Stimulated activated CD4-positive, alpha-beta T cell treated with anti-CD3 and anti-CD28 coated beads, Interleukin-2, amount 100 ng/mL, for 24 hours (primary cell): ENCODE measurements at places on chromosomes 3 and 15.

GRCh38 chr15:90956274-90957030, 1.8 kb downstream of the RCCD1 start:
- DNase-seq: peak; percentile 78

DNA sequence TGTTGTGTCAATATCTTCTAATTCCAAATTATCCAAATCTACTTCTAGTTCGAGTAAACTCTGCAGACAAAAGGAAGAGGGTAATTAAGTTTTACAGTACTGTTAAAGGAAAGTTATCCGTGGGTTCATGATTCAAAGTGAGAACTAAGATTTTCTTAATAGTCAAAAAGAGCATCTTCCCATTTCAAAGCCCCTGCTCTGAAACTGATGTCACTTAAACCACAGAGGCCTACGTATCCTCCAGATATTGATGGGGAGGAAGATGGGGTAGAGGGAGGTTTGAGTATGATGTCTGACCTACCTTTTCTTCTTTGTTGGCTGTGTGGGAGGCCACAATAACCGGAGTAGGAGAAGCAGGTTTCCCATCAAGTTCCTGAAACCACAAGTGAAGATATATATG, 14.1 kb downstream of the MRPS22 start:
- DNase-seq: no peak

GRCh38 chr3:4693620-4694019, 200.5 kb downstream of the ITPR1 start:
- no peak for DNase-seq

- DNase-seq: no peak
Measured at GRCh38 chr3:105040026-105040622, 326.6 kb upstream of the ALCAM start.

DNA sequence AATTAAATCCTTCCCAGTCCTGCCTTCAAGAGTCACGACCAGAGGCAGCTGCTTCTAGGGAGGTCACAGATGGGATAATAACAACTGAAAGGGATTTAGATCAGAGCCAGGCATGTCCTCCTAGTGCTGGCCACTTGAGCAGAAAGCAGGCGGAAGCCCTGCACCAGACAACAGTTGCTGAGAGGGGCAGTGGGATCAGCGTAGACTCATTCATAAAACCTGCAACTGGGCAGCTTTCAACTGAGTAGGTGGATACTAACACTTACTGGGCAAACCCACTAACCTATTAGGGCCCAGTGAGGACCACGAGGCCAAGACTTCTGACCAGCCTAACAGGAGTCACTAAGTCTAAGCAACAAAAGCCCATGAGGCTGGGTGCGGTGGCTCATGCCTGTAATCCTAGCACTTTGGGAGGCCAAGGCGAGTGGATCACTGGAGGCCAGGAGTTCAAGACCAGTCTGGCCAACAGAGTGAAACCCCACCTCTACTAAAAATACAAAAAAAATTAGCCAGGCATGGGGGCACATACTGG, 67.0 kb downstream of the DAPK2 start:
- no peak for DNase-seq

DNA sequence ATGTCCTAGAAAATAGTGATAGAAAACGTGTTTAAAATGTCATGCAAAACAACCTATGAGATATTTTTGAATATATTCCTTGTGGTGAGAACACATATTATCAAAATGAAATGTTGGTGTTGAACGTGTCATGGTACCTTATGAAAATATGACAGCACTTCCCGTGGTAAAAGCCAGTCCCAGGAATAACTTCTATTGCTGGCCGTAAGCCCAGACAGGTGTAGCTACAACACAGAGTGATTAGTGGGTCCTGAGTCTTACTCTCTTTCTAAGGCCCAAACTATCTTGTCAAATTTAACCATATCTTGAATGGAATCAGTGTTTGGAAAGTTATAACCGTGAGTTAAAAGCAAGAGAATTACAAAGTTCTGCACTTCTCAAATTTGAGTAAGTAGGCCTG, 24.1 kb downstream of the RARB start:
- no peak for DNase-seq

DNA sequence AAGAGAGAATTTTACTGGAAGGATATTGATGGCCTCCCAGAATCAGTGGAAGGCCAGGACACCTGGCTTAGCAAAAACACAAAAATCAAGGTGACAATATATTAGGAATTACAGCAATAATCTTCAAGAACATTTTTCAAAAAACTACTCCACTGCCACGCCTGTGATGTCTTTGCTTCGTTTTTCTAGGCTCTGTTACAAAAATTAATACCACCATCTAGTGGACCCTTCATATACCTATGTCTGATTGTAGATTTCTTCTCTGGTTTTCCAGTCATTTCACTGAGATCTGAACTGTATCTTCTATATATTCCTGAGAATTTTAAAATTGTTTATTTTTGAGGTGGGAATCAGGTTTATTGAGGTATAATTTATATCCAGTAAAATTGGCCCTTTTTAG, 5.6 kb upstream of the SLC33A1 start:
- DNase-seq: no peak

- no peak for DNase-seq
Measured at GRCh38 chr3:4222574-4223175, 80.5 kb upstream of the SETMAR start.

GRCh38 chr15:56886363-56886931, 32.0 kb upstream of the TCF12 start:
- no peak for DNase-seq

DNA sequence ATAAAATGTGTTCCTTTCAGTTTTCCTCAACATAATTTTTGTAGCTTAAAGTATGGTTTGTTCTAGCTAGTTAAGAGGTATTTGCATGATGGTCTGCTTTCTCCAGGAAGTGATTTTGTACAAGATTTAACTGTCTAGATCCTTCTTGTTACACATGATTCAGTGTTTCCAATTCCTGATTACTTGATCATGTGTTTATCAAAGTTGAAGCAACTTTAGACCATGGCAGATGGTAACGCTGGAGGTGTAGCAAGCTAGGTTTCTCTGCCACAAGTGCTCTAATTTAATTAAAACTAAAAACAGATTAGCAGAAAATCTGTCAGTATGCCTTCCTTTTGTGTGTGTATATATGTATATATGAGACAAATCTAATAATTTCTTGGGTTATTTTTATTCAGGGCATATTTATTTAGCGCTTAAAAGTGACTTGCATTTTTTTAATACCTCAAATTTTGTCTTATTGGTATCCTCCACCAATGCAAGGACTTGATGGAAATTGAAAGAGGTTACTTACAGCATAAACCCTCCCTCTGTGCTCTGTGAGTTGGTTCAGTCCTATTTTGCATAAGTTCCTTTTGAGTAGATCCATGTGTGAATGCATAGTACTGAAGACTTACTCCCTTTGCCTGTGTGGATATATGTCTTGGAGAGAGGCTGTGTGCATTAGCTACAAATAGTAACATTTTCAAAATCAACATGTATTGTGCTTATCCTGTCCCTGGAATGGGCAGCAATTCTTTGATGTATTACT, 157.3 kb upstream of the CGNL1 start:
- DNase-seq: no peak

DNA sequence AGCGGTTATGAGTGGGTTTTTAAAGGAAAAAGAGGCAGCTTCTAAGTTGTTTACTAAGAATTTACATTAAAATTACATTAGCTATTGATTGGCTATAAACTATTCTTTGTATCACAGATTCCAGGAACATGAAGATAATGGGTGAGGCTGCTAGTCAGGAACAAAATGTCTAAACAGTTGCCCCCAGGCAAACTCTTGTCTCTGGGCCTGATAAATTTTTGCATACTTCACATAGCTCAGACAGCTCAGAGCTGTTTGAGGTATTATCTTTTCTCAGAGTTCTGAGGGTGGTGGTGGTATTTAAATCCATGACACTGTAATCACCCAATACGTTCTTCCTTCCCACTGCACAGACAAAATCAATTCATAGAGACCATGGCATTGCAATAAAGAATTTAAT, 2.1 kb upstream of the HACD2 start:
- no peak for DNase-seq

DNA sequence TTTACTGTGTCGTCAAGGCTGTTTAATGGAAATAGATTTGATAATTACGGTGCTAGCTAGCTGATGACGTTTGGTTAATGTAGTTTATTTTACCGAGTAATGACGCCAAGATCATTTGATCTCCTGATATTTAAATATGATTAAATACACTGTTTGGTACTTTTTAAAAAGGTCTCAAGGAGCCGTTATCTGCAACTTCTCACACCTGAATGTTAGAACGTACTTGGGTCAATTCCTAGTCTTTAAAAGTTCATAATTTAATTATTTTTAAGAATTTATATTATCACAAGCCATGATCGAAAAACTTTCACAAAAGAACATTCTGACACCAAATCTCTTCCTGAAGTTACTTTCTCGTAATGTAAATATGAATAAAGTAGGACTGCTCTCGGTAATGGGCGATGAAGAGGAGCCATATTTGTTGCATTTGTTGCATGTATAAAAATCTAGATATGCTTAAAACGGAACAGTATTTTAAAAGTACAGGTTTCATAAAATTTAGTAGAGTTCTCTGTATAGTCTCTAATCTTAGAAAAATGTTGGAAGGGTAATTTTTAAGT, 16.2 kb upstream of the CHD2 start:
- DNase-seq: no peak

DNA sequence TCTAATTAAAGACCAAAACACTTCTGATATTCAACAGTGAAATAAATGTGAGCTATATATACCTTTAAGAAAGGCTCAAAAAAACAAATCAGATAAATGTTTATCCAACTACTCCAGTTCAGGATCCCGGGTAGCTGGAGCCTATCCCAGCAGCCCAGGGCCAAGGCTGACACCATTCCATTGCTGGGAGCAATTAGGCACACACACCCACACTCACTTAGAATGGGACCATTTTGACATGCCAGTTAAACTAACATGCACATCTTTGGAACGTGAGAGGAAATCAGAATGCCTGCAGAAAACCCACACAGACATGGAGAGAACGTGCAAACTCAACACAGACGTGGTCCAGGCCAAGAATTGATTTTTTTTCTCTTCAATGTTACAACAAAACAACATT, 30.0 kb upstream of the PLSCR4 start:
- no peak for DNase-seq

DNA sequence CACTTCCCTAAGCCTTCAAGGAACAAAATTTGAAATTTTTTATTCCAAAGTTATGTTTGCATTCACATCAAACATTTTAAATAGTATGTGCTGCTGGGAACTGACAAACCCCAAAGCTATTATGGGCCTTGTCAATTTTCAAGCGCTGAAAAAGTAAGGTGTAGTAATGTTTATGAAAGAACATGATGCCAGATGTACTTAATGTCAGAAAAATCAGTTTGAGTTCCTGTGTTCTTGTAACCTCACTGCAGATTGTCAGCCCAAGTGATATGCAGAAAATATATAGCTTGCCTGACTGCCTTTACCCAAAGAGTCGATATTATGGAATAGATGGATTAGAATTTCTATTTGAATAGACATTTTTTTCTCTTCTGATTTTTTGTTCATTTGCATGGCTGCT, 20.8 kb upstream of the DIPK2A start:
- DNase-seq: no peak

GRCh38 chr15:23467110-23467600, 20.1 kb upstream of the GOLGA6L2 start:
- DNase-seq: no peak

GRCh38 chr3:168123201-168124176, 27.8 kb upstream of the GOLIM4 start:
- DNase-seq: no peak

GRCh38 chr3:177714945-177715344, 517.7 kb upstream of the TBL1XR1 start:
- DNase-seq: no peak

GRCh38 chr15:78634210-78635145, 6.5 kb downstream of the CHRNB4 start:
- no peak for DNase-seq

GRCh38 chr15:37059086-37059485, 41.3 kb downstream of the MEIS2 start:
- no peak for DNase-seq

GRCh38 chr3:192719964-192720363, 7.4 kb downstream of the FGF12 start:
- no peak for DNase-seq

- no peak for DNase-seq
Measured at GRCh38 chr15:32670623-32671022, 29.1 kb downstream of the SCG5 start.

GRCh38 chr3:8492744-8493511, 8.7 kb upstream of the LMCD1 start:
- no peak for DNase-seq

- DNase-seq: no peak
Measured at GRCh38 chr3:114362815-114363214, 69.0 kb downstream of the TIGIT start.

GRCh38 chr3:126927846-126928245, 55.1 kb upstream of the PLXNA1 start:
- DNase-seq: no peak

- no peak for DNase-seq
Measured at GRCh38 chr3:156497326-156497725, 57.6 kb downstream of the SSR3 start.

- no peak for DNase-seq
Measured at GRCh38 chr3:157087373-157087772, 72.6 kb downstream of the CCNL1 start.

DNA sequence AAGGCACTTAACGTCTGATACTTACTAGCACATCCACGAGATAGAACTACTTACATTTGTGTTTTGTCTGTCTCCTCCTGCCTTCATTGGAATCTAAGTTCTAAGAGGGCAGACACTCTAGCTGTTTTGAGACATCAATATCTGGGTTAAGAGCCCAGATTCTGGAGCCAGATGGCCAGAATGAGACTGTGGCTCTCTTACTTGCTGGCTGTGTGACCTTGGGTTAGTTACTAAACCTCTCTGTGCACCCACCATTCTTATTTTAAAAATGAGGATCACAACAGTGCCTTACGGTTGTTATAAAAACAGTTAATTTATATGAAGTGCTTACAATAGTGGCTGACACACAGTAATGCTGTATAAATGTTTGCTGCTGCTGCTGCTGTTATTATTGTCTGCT, 7.7 kb downstream of the STARD5 start:
- no peak for DNase-seq

DNA sequence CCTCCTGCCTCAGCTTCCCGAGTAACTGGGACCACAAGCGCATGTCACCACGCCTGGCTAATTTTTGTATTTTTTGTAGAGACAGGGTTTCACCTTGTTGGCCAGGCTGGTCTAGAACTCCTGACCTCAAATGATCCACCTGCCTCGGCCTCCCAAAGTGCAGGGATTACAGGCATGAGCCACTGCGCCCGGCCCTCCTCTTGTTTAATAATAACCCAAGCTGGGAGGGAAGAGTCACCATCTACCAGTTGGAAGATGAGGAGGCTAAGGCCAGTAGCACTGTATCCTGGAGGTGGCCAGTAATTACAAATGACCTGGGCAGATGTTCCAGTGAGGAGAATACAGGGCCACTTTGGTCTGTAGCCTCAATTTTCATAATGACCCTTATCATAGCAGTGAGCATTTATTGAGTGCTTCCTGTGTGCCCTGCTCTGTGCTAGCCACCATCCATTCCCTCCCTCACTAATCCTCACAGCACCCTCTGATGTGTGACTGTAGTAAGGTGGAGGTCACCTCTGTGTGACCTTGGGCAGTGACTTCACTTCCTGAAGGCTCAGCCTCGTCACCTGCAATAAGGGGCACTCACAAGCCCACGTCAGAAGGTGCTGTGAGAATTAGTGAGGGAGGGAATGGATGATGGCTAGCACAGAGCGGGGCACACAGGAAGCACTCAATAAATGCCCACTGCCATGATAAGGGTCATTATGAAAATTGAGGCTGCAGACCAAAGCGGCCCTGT, 64.2 kb downstream of the ABTB1 start:
- DNase-seq: no peak
